Stromal cell of bone marrow (primary cell): ENCODE measurements at places on chromosomes 3 and 15.
A peak's percentile ranks its signal among the peaks of the same experiment; 100 is the strongest.

DNA sequence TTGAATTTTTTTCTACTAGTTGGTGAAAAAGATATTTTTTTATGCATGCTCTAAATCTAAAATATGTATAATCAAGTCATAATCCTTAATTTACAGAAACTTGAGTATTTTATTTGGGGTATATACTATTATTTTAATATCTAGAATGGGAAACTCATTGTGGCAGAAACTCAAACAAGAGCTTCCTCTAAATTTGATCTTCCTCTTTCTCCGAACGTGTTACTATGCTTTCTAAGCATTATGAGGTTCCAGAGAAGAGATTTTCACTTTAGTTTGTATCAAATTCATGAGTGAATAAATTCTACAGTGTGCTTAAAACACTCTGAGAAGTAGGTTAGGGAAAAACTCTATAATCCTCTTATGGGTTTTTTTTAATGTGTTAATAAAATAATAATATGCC, 173.1 kb downstream of the POTEB3 start:
- DNase-seq: no peak

DNA sequence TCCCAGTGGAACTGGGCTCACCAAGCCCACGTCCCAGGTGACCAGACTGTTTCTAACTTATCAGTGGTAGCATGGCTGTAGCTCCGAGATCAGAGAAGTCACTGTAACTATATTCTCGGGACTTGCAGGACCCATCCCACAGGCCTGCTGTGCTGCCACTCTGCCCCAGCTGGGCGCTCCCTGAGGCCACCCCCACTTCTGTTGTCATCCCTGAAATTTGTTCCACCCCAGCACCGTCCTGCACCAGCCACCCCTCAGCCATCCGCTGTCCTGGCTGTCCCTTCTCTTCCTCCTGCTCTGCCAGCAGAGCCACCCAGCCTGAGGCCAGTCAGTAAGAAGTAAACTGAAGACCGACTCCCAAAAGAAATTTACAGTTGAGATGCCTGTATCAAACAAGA, 33.0 kb upstream of the VILL start:
- DNase-seq: no peak

GRCh38 chr3:119639494-119640350, 20.7 kb downstream of the POPDC2 start:
- no peak for DNase-seq

- no peak for DNase-seq
Measured at GRCh38 chr3:37687966-37688365, 173.7 kb upstream of the CTDSPL start.

- no peak for DNase-seq
Measured at GRCh38 chr3:10489746-10490483, 15.5 kb downstream of the ATP2B2 start.

DNA sequence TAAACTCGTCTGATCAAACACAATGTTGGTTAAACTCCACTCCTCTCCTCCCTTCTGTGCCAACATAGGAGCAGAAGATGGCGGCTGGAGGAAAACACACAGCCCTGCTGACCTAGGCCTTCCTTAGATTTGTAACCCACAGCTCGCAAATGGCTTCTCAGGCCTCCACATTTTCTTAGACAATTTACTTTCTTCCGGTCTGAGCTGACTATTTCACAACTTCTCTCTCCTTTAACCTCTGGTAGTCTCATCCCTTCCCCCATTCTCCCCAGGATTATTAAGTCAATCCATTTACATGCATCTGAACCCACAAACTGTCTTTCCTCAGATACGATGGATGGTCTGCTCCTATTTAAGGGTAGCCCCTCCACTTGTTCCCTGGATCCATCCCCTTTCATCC, 25.7 kb upstream of the ULK4 start:
- DNase-seq: no peak

GRCh38 chr15:32844118-32844711, 126.4 kb downstream of the GREM1 start:
- no peak for DNase-seq

GRCh38 chr3:66989860-66990696, 8.0 kb upstream of the KBTBD8 start:
- no peak for DNase-seq

DNA sequence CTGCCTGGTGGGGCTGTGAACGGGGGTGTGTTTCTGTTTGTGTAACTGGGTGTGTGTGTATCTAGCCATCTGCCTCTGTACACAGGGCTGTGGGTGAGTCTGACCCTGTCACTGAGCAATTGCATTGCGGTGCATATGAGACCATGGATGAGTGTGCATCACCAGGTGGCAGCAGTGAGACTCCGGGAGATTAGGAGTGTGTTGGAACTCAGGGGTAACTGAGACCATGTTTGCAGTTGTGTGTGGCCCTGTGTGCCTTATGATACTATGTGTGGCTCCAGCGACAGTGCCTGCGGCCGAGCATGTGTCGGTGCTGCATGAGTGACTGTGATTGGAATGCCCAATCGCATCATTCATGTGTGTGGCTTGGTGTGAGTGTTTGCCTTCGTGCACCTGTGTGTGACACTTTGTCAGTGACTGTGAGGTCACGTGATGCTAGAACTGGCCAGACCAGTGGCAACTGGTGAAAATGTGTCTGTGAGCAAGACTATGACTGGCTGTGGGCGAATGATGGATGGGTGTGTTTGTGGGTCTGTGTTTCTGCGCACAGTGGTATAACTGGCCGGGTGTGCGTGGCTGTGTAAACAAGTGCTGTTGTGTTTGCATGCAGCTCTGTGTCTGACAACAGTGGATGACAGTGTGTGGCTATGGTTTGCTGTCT, 14.0 kb downstream of the VILL start:
- peak; percentile 43 for DNase-seq

DNA sequence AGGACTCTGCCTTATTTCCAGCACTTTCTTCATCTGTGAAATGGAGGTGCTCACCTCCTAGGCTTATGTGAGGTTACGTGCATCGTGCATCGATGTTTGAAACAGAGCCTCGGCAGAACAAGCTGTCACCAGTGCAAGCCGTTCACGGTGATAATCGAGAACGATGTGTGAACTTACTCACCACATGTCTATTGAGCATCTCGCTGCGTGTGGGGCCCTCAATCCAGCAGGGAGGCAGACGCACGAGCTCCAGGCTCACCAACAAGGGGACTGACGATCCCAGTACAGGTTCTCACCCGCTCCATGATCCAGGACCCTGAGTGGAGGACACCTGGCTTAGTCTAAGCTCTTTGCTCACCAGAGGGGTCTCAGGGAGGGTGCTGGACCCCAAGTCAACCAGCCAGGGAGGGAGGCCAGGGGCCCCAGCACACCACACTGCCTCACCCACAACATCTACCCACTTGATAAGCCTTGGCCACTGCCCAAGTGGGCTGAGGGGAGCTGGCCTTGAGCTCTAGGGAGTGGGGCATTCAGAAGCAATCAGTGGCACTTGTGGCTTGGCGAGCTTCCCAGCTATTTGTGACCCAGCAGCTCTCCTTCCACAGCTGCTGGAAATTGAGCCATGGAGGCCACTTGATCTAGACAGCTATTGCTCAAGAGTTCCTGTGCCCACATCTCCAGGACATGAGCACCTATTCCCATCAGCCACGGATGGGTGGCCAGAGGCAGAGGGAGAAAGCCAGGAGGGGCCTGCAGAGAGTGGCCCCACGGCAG, 34.4 kb upstream of the SLC6A1 start:
- no peak for DNase-seq

DNA sequence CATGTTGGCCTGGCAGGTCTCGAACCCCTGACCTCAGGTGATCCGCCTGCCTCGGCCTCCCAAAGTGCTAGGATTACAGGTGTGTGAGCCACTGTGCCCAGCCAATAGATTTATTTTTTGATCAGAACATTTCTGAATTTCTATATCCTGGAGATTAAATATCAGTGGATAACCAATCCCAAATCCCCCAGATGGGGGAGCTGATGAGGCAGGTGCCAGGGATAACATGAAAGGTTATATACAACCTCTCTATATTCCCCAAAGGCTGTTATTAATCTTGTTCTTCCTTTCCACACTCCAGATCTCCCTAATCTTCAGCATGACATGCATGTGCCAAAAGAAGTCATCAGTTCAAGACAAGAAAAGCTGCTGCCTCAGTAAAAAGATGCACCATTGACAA, 112.3 kb downstream of the WDR76 start:
- no peak for DNase-seq

DNA sequence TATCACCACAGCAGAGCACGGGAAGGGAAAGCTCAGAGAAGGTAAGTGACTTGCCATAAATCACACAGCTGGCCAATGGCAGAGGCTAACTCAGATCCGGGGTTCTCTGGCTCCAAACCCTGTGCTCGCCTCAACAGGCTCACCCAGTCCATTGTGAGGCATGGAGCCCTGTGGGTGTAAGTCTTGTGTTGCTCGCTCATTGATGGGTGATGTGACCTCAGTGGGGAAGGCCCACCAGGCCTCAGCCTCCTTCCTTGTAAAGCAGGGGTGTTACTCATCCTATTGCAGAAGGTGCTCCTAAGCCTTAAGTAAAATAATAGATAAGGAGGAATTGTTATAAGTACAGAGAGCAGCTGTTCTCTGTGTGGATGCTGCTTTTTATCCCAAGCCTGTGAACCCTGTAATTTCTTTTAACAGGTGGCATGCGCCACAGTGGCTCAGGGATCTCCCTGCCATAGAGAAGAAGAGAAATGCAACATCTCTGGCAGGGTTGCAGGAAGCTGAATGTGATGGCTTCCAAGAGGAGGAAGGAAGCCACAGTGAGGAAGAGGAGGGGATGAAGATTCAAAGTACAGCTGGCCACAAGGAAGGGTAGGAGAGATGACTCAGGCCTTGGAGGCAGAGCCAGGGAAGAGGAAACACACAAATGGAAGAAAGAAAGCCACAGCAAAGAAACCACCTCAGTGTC, 30.9 kb upstream of the SPSB4 start:
- no peak for DNase-seq

DNA sequence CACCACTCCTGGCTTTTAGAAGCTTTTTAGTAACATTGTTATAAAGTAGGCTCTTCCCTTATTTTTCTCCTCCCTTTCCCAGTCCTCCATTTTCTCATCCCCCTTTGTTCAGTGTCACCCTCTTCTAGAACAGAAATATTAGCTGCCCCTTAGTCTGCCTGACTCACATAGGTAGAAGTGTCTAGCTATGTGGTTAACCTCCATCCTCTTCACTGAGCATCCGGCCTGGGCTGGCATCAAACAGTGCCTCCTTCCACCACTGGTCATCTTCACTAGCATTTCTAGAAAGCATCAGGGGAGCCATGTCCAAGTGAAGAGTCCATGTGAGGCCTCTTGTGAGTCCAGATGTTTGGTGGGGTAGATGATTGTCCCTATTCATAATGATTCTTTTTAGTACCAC, 70.0 kb upstream of the SKOR1 start:
- no peak for DNase-seq

GRCh38 chr15:60695713-60696522, 217.0 kb upstream of the ICE2 start:
- DNase-seq: no peak

GRCh38 chr15:101070024-101070423, 150.9 kb downstream of the LRRK1 start:
- no peak for DNase-seq

DNA sequence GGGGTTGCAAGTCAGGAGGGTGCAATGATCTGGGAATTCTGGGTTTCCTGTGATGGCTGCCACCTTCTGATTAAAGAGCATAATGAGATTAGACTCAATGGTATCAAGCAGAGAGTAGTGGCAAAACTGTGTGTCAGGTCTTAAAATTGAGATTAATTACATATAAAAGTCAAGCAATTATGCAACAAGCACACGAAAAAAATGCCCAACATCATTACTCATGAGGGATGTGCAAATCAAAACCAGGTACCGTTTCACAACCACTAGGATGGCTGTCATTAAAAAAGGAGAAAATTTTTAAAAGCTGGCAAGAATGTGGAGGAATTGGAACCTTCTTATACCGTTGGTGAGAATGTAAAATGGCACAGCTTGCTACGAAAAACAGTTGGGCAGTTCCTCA, 205.0 kb downstream of the OSBPL10 start:
- DNase-seq: no peak

- DNase-seq: no peak
Measured at GRCh38 chr3:142963234-142963515, 299 bp downstream of the PAQR9 start.

DNA sequence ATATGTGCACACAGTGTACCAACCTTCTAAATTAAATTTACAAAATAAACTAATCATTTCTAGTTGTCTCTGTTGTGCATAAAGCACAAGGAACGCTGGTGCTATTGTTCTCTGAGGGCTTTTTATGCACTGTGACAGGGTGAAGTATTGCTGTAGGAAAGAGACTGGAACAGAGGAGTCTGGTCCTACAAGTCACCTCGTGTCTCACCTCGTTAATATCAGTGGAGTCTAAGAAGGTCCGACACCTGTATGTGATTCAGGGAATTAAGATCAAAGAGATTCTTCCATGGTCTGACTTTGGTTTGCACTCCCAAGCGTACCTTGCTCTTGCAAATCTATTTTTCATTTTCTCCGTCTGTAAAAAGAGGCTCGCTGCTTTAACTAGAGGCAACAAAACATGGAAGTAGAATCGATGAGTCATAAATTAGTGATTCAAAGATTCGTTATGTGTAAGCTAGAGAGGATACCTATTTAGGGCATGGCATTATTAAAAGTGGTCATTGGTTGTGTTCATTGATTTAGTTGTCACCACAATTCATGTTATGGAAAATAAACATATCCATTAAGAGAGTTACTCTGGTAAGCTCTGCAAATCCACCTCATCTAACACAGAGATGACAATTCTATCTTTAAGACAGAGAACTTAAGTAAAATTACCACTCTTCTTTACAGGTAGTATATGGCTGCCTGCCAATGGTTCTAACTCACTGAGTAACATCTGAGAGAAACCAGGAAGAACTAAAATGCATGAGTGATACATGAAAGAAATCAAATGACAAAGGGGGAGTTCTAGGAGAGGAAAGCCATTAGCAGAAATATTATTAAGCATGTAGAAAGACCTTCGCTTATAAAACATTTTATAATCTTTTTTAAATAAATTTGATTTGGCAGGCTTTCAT, 219.4 kb upstream of the GBE1 start:
- DNase-seq: no peak

DNA sequence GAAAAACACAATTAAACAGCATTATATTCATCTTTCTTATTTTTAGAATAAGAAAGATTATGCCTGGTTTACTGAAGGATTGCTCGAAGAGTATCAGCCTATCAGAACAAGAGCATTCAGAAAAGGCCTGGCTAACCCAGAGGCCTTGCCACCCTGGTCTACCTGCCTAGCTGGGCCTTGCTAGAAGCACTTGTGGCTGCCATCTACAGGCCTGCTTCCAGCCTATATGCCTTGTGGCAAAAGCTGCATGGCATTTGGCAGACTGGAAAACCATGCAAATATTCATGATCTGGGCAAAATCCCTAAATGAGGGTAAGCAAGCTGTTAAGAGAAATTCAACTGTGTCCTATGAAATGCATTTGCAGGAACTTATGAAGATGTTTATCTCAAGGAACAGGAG, 9.3 kb upstream of the ATP13A4 start:
- DNase-seq: no peak

- no peak for DNase-seq
Measured at GRCh38 chr3:197989651-197990050, 29.6 kb downstream of the LMLN start.
